Activated CD4-positive, alpha-beta memory T cell treated with anti-CD3 and anti-CD28 coated beads, Interleukin-2, amount 10 ng/mL, durations not matched to agents 7 days and 5 days (primary cell): ENCODE measurements at places on chromosomes 6 and 20.

DNA sequence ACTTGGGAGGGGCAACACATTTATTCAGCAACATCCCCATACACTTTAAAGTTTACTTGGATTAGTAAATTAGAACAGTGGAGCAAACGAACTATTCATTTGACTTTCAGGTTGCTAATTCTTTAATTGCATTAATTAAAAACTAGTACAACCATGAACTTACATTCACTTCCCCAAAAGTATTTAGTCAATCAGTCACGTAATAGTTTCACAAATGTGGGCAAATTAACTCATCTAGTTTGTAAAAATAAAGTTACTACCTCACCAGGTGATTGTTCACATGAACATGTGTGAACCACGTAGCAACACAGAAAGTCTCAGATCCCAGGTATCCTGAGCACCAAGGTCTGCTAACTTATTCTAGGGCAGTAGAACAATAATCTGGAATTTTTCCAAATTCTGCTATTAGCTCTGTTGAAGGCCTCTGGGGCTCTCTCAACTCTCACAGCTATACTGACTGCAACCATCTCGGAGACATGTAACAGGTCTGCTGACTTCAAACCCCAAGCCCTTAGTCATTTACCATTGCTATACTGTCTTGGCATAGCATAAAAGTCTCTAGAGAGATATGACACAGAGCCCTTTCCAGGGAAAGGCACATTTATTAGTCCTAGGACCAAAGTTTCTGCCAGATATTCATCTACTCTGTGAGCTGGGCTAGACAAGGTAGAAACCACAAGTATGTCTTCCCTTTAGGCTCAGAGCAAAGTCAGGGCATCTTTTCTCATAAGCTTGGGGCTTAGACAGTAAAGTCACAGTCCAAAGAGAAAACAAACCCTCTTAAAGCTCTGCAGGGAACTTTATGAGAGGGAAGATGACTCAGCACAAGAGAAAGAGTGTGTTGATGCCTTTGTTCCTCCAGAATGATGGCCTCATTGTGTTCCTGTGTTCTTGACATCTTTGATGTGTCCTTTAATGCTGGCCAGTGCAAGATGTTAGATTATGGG, 50.9 kb upstream of the CCDC28A start:
- no peak for DNase-seq

DNA sequence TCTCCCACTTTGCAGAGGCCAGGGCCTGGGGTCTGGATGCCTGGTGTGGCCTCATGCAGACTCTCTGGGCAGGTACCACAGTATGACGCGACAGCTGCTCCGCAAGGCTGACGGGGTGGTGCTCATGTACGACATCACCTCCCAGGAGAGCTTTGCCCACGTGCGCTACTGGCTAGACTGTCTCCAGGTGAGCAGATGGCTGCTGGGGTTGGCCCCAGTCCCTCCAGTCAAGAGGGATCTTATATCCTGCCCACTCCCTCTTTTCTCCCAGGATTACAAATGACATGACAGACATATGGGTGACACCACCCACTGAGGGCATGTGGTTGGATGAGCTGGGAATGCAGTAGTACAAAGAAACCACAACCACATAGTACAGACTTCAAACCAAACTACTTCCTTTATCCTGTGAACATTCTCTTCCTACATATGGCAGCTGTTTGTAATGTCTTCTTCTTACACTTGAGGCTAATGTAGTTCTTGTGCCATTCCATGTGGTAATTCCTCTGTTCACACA, 29.9 kb downstream of the RAB44 start:
- DNase-seq, result peak; percentile 27

- no peak for DNase-seq
Observed at GRCh38 chr6:12570461-12571030, 146.0 kb upstream of the PHACTR1 start.

GRCh38 chr6:152273002-152273401, 364.2 kb downstream of the SYNE1 start:
- DNase-seq, result no peak

- no peak for DNase-seq
Observed at GRCh38 chr6:134261766-134262165, 56.1 kb downstream of the SGK1 start.
